ENCODE measurements at places on chromosomes 1 and 21. TPM values are rescaled to one million over a fixed set of nuclear protein-coding genes. Genes with fewer than 3 reads are reported as not detected.

RABGGTB gene
- 42.8 TPM for total RNA-seq

CRABP2 gene
- 7.1 TPM for total RNA-seq

LCE3D gene
- total RNA-seq = not detected

PPM1J gene
- 4.9 TPM for total RNA-seq

S100A12 gene
- total RNA-seq = 1.7 TPM

NR1I3 gene
- under 0.01 TPM for total RNA-seq

KRTAP13-1 gene
- not detected for total RNA-seq

MMEL1 gene
- 7.6 TPM for total RNA-seq

OLFML2B gene
- 1.2 TPM for total RNA-seq

CD1B gene
- total RNA-seq = not detected

PROK1 gene
- under 0.01 TPM for total RNA-seq

AGMAT gene
- 0.25 TPM for total RNA-seq

KCNH1 gene
- 2.0 TPM for total RNA-seq

TBX15 gene
- total RNA-seq = 0.98 TPM

ZNF683 gene
- not detected for total RNA-seq

TLR5 gene
- total RNA-seq = 0.49 TPM

FAM3B gene
- total RNA-seq = not detected

ASTN1 gene
- total RNA-seq = 72.5 TPM

HES2 gene
- total RNA-seq = not detected

DNAJB4 gene
- total RNA-seq = 27.0 TPM

MAP1LC3C gene
- total RNA-seq = 0.25 TPM

IVL gene
- under 0.01 TPM for total RNA-seq

ITLN1 gene
- not detected for total RNA-seq

MTHFR gene
- total RNA-seq = 20.7 TPM

ITGB2 gene
- total RNA-seq = 3.4 TPM

SERTAD4 gene
- total RNA-seq = 6.1 TPM

PTPRU gene
- 29.7 TPM for total RNA-seq

DPYD gene
- total RNA-seq = 32.0 TPM

PRAMEF25 gene
- not detected for total RNA-seq

PTGS2 gene
- 2.5 TPM for total RNA-seq

FMOD gene
- 2.2 TPM for total RNA-seq

EPHA2 gene
- 1.7 TPM for total RNA-seq

TMEM50A gene
- 92.7 TPM for total RNA-seq

TOMM20 gene
- 169 TPM for total RNA-seq

SPATA1 gene
- 0.74 TPM for total RNA-seq

ACBD3 gene
- 34.4 TPM for total RNA-seq

S100B gene
- 10.1 TPM for total RNA-seq

PKP1 gene
- 0.25 TPM for total RNA-seq

AVPR1B gene
- not detected for total RNA-seq

OR2T11 gene
- not detected for total RNA-seq

ANGPTL1 gene
- total RNA-seq = 4.7 TPM

ZSWIM5 gene
- total RNA-seq = 14.5 TPM

OXCT2 gene
- total RNA-seq = 0.49 TPM

All from temporal lobe (tissue), 4 donors.